ENCODE measurements at places on chromosomes 11 and 22.
A peak's percentile ranks its signal among the peaks of the same experiment; 100 is the strongest.

DNA sequence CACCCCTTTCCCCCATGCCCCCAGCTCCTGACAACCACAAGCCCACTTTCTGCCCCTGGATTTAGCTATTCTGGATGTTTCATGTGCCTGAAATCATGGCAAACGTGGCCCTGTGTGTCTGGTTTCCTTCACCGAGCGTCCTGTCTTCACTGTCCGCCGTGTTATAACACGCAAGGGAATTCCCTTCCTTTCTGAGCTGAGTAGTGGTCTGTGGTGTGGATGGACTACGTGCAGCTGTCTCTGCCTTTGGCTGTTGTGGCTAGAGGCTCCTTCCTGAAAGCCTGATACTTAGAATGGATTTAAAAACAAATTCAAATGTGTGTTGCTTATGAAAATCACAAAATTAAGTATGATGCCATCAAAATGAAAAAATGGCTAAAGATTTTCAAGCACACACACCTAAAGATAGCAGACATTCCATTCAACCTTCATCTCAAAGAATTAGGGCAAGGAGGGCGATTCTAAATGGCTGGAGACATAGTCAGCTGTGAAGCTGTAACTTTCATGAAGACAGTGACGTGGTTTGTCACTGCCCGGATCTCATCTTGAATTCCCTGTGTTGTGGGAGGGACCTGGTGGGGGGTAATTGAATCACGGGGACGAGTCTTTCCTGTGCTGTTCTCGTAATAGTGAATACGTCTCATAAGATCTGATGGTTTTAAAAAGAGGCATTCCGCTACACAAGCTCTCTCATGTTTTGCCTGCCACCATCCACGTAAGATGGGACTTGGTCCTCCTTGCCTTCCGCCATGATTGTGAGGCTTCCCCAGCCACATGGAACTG lies 30.5 kb downstream of the KCNQ1 start:
- no peak for DNase-seq

DNA sequence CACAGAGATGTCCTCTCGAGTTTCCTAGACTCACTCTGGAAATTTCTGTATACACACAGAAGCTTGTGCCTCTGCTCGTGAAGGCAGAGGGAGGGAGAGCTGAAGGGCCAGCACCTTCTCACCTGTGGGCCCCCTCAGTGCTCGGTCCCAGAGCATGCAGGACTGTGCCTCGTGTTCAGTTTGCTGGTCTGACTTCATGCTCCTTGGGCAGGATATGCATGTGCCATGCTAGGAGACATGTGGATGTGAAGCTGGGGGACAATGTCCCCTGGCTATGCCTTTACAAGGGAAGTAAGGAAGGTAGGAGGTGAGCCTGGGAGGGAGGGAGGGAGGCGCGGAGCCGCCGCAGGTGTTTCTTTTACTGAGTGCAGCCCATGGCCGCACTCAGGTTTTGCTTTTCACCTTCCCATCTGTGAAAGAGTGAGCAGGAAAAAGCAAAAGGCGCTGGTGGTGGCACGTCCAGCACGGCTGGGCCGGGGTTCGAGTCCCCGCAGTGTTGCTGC lies 22.6 kb downstream of the NEAT1 start:
- no peak for DNase-seq

DNA sequence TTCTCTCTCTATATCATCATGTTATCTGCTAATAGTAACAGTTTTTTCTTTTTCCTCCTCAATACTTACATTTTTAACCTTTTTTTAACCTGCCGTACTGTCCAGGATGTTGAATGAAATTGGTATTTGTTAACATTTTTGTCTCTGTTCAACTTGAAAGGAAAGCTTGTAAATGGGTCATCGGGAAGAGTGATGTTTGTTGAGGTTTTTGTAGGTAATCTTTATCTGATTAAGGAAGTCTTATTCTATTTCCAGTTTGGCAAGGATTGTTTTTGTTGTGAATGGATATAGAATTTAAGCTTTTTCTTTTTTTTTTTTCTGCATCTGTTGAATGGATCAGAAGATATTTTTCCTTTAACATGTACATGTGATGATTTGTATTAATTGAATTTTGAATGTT lies 8.1 kb upstream of the NNMT start:
- no peak for DNase-seq

DNA sequence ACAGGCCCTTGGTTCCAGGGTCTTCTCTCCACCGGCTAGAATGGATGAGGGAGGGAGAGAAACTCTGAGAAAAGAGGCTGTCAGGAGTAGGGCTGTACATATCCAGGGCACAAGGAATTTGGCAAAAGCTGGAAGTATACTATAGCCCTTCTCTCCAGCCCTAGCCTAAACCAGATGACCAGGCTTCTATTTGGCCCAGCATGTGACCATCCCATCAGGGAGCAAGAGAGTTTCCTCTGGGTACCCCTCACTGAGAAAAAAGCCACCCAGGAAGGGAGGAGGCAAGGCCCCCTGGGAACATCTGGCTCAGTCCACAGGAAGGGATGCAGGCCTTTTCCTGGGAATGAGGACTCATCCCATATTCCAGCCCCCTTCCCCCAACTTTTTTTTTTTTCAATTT lies 8.3 kb downstream of the CD44 start:
- no peak for DNase-seq

- peak; percentile 70 for DNase-seq
Observed at GRCh38 chr11:73647459-73648100, 1.2 kb downstream of the PLEKHB1 start.

DNA sequence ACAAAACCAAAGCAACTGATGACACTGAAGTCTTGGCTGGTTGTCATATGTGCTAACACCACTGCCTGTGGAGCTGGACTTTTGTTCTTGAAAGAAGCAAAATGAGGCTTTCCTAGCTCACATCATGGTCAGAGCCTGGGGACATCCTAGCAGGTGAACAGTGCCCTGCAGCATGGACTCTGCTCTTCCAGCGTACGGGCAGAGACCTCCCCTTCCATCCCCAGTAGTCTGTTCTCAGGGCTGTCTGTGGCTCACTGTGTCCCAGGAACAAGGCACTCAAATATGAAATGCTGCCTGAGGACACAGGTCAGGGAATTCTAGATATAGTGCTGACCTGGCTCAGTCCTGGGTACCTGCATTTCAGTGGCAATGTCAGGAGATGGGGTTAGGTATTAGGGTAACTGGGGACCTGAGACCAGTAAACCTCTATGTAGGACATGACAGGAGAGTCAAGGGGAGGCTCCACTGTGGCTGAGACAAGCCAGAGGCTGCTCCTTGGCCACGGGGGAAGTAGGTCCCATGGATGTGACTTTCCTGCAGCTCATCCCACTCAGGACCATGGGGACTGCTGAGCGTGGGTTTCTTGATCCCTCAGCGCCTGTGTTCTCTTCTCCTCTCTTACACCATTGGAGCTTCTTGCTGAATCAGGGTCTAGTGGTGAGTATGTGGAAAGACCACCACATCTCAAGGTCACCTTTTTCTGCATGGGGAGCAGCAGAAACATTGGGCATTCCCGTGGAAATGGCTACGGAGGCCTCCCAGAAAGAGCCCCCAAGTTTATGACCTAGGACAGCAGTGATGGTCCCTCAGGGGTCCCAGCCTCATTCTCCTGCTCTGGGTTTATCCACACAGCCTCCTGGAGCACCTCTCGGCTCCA lies 80.1 kb downstream of the ZNF280B start:
- no peak for DNase-seq

DNA sequence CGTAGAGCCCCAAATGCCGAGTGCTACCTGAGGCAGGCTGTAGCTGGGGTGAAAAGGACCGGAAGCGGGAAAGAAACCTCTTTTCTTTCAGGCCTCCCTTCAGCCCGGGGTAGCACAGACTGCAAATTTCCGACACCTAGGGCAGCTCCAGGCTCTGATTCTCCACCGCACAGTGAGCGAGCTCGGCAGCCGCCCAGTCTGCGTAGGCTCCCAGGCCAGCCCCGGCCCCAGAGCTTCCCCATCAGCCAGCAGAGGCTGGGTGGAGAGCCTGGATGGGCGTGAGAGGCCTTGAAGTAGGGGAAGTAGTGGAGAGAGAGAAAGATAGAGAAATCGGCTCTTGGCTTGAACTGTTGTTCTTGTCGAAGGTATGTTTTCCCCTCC lies 9.3 kb upstream of the PAX6 start:
- no peak for DNase-seq

GRCh38 chr11:128422576-128423370 lies 164.6 kb downstream of the ETS1 start:
- DNase-seq: peak; percentile 80

DNA sequence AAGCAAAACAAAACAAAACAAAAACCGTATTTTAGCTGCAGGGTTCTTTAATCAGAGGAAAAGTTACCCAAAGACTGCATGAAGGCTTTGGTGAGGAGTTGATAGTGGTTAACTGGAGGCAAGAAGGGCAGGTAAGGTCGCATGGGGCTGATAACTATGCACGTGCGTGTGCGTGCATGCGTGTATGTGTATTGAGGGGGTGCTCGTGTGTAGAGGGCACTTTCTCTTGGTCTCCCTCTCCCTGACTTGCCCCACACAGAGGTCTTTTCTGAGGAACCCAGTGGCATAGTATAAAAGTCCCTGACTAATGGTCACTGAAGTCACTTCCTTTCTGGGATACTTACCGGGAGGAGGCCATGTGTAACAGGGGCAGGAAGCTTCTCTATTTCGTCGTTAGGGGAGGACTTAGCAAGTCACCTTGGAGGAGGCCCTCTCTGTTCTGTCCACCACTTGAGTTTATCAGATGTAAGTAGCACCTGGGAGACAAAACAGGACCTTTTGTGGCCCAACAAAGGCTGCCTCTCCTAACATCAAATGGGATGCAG lies 20.1 kb upstream of the FCHSD2 start:
- no peak for DNase-seq

- no peak for DNase-seq
Observed at GRCh38 chr11:67300256-67300755, 3.0 kb upstream of the SSH3 start.

DNA sequence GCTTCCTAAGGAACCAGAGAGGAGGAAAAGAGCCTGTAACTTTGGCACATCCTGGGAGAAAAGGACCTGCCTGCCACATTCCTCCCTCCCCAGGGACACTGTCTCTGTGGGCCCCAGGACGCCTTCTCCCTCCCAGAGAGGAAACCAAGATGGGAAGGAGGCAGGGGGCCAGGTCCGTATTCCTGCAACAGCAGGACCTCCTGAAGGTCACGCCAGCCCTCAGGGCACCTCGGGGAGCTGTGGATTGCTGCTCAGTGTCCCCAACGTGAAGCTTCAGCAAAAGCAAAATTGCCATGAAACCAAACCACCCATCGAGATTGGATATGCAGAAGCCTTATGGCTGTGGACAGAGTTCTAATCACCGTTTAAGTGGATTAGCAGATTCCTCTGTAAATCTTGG lies 86.7 kb downstream of the ARHGAP8 start:
- DNase-seq: no peak

GRCh38 chr11:85737738-85738137 lies 51.7 kb upstream of the CCDC89 start:
- no peak for DNase-seq

GRCh38 chr22:36009085-36009484 lies 19.5 kb downstream of the RBFOX2 start:
- no peak for DNase-seq

- no peak for DNase-seq
Observed at GRCh38 chr11:44510372-44510771, 55.1 kb upstream of the CD82 start.

GRCh38 chr11:115469361-115469760 lies 34.9 kb downstream of the CADM1 start:
- DNase-seq: no peak

DNA sequence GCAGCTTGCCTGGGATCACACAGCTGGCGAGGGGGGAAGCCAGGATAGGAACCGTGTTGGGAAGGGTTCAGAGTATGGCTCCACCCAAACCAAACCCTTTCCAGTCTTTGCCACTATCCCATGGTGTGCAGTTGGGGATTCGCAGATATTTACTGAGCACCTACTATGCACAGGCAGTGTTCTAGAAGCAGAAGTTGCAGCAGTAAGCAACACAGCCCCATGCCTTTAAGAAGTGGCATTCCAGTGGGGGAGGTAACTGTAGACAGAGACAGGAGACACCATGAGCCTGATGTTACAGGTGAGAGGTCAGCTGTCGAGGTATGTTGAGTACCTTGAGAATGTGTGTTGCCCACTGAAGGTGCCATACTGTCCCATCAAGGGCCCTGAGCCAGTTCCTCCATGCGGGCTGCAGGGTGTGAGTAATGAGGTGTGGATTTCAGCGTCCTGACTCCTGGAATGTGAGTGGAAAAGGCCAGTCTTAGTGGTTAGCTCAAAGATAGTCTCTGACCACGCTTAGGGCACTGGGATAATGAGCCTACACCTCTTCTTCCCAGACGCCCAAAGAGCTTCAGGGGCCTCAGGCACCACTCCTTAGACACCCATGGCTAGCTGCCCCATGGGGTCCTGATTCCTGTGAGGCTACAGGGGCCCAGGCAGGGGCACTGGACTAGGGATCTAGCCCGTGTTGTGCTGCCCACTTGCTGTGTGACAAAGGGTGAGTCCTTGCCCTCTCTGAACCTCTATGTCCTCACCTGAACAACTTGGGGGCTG lies 71.8 kb upstream of the TP53I11 start:
- DNase-seq: no peak

DNA sequence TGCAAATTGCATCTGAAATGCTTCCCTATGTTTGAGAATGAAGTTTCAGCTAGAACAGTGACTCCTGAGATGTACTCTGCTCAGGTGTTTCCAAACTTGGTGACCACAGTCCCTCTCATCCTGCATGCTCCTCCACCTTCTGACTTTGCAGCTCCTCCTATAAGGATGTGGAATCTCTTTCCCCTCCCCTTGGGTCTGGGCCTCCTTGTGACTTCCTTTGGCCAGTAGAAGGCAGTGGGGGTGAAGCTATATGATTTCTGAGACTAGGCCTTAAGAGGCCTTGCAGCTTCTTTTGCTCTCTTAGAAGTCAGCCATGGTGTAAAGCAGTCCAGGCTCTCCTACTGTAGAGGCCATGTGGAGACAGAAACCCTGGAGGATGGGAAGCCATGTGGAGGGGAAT lies 50.7 kb downstream of the CSF2RB start:
- no peak for DNase-seq

DNA sequence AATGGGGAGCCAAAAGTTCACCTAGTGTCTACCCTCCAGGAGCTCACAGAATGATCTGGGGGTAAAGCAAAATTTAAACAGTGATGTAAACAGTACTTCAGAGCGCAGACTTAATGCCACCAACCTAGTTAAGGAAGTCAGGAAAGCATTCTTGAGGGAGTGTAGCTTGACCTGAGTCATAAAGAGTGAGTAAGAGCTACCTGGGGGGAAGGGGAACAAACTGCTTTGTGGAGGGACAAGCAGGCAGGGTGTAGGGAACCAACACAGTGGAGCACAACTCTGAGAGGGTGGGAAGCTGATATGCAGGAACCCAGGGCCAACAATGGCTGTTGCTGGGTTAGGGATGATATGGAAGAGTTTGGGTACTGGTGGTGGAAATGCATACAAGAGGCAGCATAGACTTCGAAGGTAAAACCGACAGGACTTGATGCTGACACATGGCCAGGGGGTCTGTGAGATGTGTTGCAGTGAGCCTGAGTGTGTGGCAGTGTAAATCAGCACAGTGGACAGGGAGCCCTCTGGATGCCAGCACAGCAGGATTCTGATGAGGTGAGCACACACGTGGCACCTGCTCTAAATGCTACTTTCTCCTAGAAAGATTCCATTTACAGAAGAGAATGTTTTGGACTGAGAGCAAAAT lies 58.3 kb upstream of the CYP2D6 start:
- no peak for DNase-seq
